Liver (tissue), 10 donors: ENCODE measurements at places on chromosomes 4 and X.

GRCh38 chr4:156146571-156146970, 192.9 kb upstream of the CTSO start:
- no peak overlapping the region for H3K27ac ChIP-seq
- no peaks in the 10 kb centered on the region for H3K36me3 ChIP-seq
- no peak for DNase-seq
- H3K27me3 ChIP-seq, result no peaks in the 10 kb centered on the region

DNA sequence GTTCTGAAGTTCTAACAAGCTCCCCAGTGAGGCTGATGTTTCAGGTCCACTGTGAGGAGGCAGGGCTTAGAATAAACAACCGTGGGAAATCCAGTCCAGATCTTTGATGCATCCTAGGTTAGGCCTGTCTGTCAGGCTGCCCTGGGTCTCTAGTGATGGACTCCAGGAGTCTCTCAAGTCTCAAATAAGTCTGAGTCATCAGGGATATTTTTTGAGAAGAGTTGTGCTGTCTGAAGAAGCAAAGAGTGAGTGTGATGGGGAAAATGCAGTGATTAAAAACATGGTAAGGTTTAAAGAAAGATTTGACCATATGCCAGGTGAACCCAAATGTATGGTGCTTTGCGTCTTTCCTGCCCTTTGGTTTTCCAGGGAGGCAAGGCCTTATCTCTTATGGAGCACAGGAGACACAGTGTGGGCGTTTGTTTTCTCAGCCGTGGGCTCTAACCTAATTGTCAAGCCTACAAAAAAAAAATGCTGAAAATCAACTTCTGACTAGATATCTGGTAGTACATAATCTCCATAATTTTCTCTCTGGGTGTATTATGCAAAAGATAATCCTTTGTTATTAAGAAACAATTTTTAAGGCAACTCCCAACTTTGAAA, 100.7 kb downstream of the PTTG2 start:
- H3K4me3 ChIP-seq, result no peak overlapping the region
- peaks cover 4% of the 10 kb centered on the region for H3K4me1 ChIP-seq
- H3K27ac ChIP-seq, result no peak overlapping the region
- H3K27me3 ChIP-seq, result no peaks in the 10 kb centered on the region
- no peak for DNase-seq

- no peaks in the 10 kb centered on the region for H3K4me1 ChIP-seq
- no peak for DNase-seq
- no peak overlapping the region for H3K27ac ChIP-seq
Observed at GRCh38 chr4:151993521-151993920, 232.7 kb upstream of the GATB start.

DNA sequence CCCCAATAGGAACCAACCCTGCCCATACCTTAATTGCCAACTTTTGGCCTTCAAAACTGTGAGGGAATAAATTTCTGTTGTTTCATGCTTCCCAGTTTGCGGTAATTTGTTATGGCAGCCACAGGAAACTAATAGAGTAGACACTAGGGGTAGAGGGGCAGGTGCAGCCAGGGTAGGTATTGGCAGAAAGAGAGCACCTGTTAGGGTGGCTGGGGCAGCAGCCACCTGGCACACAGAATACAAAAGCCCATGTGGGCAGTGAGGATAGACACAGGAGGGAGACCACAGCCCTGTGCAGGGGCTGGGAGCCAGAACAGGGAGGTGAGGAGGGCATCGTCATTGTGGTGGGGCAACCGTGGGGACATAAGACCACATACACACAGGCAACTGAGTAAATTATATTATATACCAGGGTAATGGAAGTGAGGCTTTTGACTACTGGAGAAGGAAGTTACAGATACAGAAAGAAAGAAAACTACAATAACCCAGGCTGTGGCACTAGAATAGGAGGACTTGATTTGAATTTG, 28.2 kb downstream of the IRF2 start:
- H3K36me3 ChIP-seq, result no peaks in the 10 kb centered on the region
- no peak overlapping the region for H3K27ac ChIP-seq
- H3K4me3 ChIP-seq, result no peak overlapping the region
- DNase-seq, result no peak
- peaks cover 45% of the 10 kb centered on the region for H3K4me1 ChIP-seq
- H3K27me3 ChIP-seq, result no peaks in the 10 kb centered on the region

DNA sequence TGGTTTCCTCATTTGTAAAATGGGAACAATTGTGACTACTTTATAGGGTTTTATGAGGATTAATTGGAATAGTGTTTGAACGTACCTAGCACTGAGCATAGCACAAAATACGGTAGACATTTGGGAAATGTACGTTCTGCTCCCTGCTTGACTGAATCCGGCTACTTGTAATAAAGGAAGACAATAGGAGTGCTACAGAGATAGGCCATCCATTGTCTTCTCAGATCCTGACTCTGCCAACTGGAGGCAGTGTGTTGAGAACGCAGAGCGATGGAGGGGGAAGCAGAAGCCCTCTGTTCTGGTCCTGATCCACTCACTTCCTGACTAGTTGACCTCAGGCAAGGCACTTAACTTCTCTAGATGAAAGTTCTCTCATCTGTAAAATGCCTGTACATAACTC, 26.4 kb downstream of the ENPP6 start:
- H3K4me1 ChIP-seq, result no peaks in the 10 kb centered on the region
- no peaks in the 10 kb centered on the region for H3K27me3 ChIP-seq
- no peak for DNase-seq
- H3K36me3 ChIP-seq, result no peaks in the 10 kb centered on the region
- H3K27ac ChIP-seq, result no peak overlapping the region

DNA sequence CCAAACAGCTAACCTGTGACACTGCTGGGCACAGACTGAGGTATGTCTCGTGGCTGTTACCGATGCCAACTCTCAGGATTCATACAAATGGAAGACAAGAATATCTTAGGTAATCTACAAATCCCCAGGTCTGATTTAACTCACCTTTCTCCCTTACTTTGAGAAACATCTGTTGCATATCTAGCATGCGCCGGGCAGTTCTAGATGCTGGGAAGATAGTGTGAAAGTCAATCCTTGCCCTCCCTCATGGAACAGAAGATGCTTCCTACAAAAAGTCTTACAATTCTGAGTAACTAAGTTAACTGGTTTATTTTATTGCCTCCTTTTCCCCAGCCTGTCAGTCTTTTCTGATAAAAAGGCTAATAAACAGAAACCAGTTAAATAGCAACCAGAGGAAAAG, 212.2 kb upstream of the FAT1 start:
- H3K4me1 ChIP-seq, result peaks cover 12% of the 10 kb centered on the region
- no peak overlapping the region for H3K27ac ChIP-seq
- no peaks in the 10 kb centered on the region for H3K27me3 ChIP-seq
- no peaks in the 10 kb centered on the region for H3K36me3 ChIP-seq
- H3K4me3 ChIP-seq, result no peak overlapping the region
- no peak for DNase-seq

DNA sequence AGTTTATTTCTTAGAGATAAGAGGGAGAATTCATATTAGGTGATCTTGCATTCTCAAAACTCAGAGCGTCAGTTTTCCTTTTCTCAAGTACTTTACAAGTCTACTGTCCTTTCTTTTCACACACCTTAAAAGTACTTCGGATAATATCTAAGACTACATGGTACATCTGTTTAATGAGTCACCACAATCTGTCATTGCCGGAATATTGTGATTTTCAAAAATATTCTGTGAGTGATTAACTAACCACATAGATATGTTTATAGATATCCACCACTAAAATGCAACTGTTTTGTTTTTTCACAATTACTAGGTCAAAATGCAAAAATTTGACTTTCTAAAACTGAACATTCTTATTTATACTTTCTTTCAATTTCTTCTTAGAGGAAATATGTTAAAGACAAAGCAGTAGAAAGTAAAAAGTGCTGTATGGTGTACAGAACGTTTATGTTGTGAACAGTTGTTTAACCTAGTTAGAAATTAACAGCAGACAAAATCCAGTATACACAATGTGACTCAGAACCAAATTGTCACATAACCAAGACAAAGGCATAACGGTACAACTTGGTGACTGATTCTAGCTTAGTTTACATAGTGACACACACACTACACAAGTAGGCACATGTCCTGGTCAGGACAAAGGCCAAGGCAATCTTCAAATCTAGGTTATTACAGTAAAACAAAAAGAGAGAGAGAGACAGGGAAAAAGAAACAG, 482.9 kb downstream of the NAF1 start:
- no peaks in the 10 kb centered on the region for H3K27me3 ChIP-seq
- H3K36me3 ChIP-seq, result no peaks in the 10 kb centered on the region
- H3K4me3 ChIP-seq, result no peak overlapping the region
- peaks cover 4% of the 10 kb centered on the region for H3K4me1 ChIP-seq

- DNase-seq, result no peak
- no peaks in the 10 kb centered on the region for H3K27me3 ChIP-seq
- H3K4me1 ChIP-seq, result no peaks in the 10 kb centered on the region
- H3K36me3 ChIP-seq, result no peaks in the 10 kb centered on the region
- no peak overlapping the region for H3K27ac ChIP-seq
Observed at GRCh38 chr4:95272036-95272435, 276.7 kb downstream of the UNC5C start.

DNA sequence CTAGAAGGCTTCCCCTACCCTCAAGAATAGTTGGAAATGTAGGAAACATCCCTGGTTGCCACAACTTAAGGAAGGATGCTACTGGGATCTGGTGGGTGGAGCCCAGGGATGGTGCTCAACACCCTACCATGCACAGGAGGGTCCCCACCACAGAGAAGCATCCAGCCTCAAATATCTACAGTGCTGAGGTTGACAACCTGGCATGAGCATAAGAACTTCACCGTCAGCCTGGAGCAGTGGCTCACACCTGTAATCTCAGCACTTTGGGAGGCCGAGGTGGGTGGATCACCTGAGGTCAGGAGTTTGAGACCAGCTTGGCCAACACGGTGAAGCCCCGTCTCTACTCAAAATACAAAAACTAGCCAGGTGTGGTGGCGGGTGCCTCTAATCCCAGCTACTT, 24.0 kb upstream of the ASMTL start:
- H3K4me1 ChIP-seq, result no peaks in the 10 kb centered on the region
- no peak for DNase-seq
- no peaks in the 10 kb centered on the region for H3K36me3 ChIP-seq
- no peak overlapping the region for H3K4me3 ChIP-seq
- H3K27me3 ChIP-seq, result no peaks in the 10 kb centered on the region

- H3K27me3 ChIP-seq, result no peaks in the 10 kb centered on the region
- H3K36me3 ChIP-seq, result no peaks in the 10 kb centered on the region
- H3K27ac ChIP-seq, result no peak overlapping the region
- DNase-seq, result no peak
- H3K4me1 ChIP-seq, result no peaks in the 10 kb centered on the region
Observed at GRCh38 chr4:103692615-103693014, 27.2 kb downstream of the TACR3 start.

DNA sequence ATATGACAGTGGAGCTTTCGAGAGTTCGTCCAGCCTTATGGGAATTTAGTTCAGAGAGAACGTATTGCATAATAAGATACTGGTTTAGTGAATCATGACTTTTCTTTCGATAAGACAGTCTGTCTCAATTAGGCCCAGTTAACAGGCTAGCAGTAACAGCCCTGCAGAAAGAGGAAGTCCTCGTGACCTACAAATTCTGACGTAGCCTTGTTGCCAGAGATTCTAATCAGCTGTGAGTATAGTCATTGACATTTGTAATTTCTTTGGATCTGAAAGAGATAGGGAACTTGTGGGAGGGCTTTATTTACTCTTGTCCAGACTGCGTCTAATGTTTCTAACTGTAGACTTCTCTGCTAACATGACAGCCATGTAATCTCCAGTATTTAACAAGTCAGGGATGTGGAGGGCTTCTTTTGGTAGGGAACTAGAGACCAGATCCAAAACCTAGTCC, 15.8 kb downstream of the ART3 start:
- H3K4me1 ChIP-seq, result no peaks in the 10 kb centered on the region
- no peak overlapping the region for H3K4me3 ChIP-seq
- no peaks in the 10 kb centered on the region for H3K36me3 ChIP-seq
- no peaks in the 10 kb centered on the region for H3K27me3 ChIP-seq

DNA sequence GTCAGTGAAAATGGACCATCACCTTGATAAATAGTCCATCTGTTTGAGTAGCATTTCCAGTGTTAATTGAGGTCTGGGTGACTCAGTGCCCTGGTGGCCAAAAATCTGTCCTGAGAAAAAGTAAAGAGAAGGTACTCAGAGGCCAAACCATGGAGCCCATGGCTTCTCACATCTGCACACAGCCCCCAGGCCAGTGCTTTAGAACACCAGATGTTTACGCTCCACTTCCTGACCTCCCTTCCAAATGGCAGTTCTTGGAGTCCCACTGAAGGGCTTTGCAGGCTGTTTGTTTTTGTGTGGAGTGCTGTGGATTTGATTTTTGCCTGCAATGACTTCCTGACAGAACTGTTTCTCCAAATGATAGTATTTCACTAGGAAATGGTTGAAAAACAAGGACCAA, 60.2 kb upstream of the GPC4 start:
- H3K36me3 ChIP-seq, result no peaks in the 10 kb centered on the region
- no peaks in the 10 kb centered on the region for H3K4me1 ChIP-seq

DNA sequence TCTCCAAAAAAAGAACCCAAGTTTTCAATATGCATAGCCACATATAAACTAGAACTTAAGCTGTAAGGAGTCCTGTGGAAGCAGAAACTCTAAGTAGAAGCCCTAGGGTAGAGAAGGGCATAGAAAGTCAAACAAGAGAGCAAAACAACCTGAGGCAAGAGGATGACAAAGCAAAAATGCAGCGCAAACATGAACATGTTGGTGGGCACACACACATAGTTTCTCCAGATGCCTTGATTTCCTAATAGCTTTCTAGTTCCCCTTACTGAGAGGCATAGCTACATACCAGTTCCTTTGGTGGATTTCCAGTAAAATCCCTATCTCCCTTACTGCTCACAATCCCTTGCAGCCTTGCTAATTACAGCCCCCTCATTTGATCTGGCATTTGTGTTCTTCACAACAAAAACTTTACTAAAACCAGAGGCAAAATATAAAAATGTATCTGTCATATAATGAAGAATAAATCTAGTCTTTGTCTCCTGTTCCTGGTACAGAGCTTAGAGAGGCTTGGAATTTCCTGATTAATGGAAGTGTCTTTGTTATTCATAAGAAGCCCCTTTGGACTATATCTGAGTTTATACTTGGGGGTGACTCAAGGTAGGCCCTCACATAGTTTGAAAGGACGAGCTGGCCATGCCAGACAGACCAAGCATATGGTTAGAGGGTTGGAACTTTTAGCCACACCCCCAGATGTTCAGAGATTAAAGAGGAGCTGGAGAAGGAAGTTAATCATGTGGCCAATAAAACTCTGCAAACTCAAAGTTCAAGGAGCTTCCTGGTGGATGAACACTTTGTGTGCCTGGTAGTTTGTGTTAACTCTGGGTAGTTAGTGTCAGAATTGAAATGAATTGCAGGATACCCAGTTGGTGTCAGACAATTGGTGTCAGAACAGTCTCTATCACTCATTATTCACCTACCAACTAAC, 52.7 kb upstream of the ZCCHC13 start:
- no peak for DNase-seq
- no peaks in the 10 kb centered on the region for H3K27me3 ChIP-seq
- H3K4me1 ChIP-seq, result no peaks in the 10 kb centered on the region
- no peaks in the 10 kb centered on the region for H3K36me3 ChIP-seq

DNA sequence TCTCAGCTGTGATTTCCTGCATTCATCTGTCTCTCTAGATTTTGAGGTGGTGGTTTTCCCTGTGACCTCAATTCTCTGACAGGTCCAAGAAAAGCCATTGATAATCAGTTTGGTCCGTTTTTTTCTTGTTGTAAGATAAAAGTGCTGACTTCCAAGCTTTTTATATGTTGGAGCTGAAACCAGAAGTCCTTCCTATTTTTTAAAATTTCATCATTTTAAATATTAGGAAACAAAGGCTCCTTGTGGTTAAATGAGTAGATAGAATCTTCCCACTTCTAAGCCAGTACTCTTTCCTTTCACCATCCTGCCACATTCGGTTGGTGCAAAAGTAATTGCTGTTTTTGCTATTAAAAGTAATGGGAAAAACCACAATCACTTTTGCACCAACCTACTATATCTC, 18.3 kb downstream of the RNF175 start:
- no peak for DNase-seq
- no peaks in the 10 kb centered on the region for H3K27me3 ChIP-seq
- H3K27ac ChIP-seq, result no peak overlapping the region
